ENCODE measurements at places on chromosomes 12 and 14.

- no peak for DNase-seq
These were observed 55.4 kb upstream of the MED13L start for GRCh38 chr12:116332705-116333380.

- no peak for DNase-seq
These were observed 2.4 kb upstream of the OR4K5 start for GRCh38 chr14:19917955-19918518.

DNA sequence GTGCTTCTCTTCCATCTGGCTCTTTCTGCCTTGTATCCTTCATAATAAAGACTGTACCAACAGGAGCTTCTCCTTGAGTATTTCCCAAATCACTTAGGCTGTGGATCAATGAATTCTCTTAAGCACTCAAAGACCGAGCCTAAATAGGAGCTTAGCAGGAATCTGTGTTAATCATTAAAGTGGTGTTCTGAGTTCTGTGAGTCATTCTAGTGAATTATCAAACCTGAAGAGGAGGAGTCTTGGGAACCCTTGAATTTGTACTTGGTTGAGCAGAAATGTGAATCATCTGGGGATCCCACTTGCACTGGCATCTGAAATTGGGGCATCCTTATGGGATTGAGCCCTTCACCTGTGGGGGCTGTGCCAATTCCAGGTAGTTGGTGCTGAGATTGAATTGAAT lies 946.2 kb downstream of the BCL11B start:
- DNase-seq: no peak

- no peak for DNase-seq
These were observed 68.9 kb upstream of the BBS10 start for GRCh38 chr12:76417116-76417515.

GRCh38 chr14:39175445-39176262 lies 600 bp downstream of the PNN start:
- DNase-seq: no peak

- no peak for DNase-seq
These were observed 21.2 kb downstream of the POLR3B start for GRCh38 chr12:106378788-106379187.

GRCh38 chr14:93011141-93011529 lies 88.2 kb downstream of the CHGA start:
- no peak for DNase-seq

DNA sequence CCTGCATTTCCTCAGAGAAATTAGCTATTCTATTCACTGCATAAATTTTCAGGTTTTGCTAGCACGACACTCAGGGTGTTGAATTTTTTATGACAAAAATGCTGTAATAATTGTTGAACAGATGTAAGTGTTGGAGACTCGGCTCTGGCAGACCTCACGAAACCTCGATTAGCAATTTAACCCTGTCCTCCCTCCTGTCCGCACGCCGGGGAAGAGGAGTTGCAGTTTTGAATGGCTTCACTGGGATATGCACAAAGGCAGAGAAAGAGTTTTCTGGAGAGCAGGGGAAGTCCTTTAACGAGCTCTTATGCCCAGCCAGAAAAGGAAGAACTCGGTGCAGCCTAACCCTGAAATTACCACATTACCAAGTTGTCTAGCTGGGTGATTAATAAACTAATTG lies 661.1 kb downstream of the VRK1 start:
- no peak for DNase-seq

- no peak for DNase-seq
These were observed 126.1 kb downstream of the KCNK10 start for GRCh38 chr14:88196925-88197324.

- no peak for DNase-seq
These were observed 109.6 kb downstream of the PLEKHA5 start for GRCh38 chr12:19239102-19239501.

DNA sequence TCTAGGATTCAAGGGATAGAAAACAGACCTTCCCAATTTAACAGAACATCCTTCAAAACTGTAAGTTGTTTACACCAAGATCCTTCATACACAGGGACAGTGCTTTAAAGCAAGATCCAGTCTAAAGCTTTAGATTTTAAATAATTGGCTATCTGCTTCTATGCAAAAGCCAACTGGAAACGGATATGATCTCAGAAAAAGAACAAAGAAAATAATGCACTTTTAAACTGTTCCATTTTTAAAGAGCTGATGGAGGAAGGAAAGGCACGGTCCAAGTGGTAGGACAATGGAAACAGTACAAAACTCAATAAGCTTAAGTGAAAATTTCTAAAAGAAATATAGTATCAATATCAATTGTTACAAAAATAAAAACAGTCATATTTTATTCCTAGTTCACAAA lies 27.7 kb downstream of the LRP6 start:
- DNase-seq: no peak

DNA sequence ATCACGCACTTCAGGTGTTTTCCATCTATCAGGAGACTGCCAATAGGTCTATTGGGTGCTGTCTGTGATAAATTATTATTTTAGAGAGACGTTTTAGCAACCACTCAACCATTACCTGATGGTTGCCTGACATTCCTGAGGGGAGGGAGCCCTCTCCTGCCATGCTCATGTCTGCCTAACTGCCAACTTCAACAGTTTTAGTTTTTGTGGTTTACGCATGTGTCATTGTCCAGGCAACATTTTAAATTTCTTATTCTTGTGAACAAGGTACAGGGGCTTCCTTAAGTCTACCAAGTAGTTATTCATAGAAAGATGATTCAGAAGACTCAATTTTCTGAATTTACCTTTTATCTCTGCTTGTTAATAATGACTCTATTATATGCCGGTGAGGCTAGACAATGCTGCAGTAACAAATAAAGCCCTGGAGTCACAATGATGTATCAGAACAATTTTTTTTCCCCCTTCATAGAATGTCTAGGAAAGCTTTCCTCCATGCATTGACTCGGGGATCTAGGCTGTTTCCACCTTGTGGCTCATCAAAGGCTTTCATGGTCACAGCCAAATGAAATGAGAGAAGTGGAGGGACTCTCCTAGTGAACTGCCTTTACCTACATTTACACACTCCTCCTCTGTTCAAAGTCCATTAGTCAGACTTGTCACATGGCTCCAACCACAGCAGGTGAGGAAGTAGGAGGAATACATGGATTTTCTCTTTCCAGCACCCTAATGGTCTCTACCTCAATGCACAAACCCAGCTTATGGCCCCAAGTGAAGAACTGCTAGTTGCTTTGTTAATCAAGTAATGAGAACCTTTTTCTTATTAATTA lies 225.8 kb downstream of the CRADD start:
- DNase-seq: no peak

GRCh38 chr12:96985515-96986362 lies 78.7 kb downstream of the NEDD1 start:
- DNase-seq: peak; percentile 44

GRCh38 chr14:74605531-74606223 lies 6.4 kb downstream of the LTBP2 start:
- DNase-seq: no peak

GRCh38 chr14:36078080-36078479 lies 98.4 kb downstream of the PTCSC3 start:
- DNase-seq: no peak

DNA sequence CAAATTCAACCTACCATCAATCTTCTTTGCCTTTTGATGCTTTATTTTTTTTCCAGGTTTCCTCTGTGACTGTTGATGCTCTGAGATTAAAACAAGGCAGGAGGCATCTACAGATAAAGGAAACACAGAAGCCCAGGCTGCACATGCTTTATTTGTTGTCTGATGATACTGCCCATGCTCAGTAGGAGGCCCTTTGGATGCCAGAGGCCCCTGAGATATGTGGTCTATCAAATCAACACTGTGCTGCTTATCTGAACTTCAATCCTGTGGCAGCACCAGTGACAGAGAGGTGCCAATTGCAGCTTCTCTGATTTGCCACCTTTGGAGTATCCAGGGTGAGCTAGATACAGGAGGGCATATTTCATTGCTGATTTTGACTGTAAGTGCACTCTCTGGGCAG lies 571.3 kb upstream of the TBX3 start:
- no peak for DNase-seq

DNA sequence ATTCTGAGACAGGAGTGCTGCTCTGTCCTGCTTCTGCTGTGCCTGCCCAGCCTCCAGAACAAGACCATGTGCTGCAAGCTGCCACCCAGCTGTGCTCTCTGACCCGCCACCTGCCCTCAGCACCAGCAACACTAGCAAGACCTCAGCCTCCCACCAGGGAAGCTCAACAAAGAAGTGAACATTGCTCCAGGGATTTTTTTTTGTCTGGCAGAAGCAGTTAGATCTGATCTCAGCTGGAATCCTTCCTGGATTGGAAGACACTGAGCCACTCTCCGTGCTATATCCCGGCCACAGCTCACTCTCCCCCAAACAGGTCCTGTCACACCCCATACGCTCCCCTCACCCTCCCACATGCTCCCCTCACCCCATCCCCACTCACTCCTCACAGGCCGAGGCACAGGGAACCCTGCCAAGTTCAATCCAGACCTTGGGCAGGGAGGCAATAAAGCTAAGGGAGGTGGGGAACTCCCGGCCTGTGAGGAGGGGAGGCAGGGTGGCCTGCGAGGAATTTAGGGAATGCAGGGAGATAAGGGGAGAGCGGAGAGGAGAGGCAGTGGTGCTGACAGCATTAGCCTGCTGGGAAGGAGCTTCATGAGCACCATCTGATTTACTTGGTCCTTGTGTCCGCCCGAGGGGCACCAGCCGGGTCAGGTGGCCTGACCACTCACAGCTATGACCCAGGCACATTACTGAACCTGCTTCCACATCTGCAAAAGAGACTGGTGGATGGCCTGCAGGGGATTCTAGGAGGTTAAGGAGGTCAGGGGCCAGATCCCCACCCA lies 29.7 kb downstream of the CCDC85C start:
- no peak for DNase-seq

GRCh38 chr14:67491741-67492507 lies 3.4 kb upstream of the TMEM229B start:
- DNase-seq: no peak

DNA sequence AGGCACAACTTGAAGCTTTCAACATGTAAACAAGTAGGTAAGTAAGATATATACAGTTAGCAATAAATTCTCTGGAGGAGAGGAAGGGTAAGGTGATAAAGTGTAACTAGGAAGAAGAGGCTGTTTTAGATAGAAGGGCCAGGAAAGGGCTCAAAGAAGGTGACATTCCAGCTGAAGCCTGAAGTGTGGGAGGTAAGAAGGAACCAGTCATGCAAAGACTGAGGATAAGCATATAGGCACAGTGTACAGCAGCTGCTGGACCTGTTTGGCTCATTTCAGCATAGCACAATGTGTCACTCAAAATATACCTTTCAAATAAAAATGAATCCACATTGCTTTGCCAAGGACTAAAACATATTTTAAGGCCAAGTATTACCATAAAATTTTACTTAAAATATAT lies 28.6 kb upstream of the ARL1 start:
- no peak for DNase-seq

DNA sequence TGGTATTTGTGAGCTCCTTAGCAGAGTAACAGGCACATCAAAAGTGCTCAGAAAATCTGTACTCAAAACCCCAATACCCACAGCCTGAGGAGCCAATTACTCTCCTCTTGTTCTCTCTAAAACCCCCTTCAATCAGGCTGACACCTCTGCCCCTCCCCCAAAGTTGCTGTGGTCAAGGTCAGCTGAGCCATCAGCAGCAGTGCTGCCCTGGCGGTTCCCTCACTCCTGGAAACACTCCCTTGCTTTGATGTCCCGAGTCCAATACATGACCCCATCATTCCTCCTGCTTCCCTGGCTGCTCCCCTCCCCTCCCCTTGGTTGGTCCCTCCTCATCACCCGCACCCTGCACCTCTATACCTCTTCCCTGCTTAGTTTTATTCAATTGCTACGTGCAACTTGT lies 57.2 kb upstream of the C14orf132 start:
- DNase-seq: peak; percentile 22

GRCh38 chr12:30358671-30359070 lies 337.0 kb downstream of the IPO8 start:
- no peak for DNase-seq

DNA sequence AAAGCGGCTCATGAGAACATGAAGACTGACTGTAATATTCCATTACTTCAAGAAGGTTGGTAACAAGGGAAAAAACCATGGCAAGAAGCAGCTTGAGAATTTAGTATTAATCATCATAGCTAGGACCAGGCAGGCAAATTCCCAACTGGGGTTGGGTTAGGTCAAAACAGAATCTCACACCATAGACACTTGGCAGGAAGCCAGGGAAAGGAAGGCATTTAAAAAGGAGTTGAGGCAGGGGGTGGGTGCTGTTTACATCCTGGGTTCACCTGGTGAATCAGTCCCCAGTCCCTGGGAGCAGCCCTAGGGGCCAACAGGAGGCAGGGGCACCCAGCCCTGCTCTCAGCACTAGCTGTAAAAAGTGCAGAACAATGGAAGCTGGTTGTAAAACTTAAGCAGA lies 108.6 kb downstream of the EGLN3 start:
- DNase-seq: no peak

DNA sequence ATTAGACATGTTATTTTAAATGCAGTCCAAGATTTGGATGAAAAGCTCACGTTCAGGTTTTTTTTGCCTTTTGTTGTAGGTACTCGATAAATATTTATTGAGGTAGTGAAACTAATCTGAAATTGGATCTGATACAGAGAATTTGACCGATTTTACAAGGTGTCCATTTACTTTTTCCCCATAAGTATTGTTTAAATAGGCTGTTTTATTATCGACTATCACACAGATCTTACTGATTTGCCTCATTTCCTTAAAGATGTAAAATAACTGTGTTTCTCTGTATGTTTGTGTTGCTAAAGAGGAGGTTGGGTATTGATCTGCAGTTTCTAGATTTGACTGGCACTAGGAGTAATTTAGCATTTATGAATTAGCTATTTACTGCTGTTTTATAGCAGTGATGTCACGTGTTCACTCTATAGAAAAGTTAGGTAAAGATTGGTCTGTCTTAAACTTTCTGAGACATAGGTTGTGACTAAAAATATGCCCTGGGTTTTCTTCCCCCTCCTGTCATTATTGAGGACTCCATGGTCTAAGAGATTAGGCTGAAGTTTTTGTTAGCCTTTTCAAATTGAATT lies 3.5 kb downstream of the RAP1B start:
- no peak for DNase-seq

DNA sequence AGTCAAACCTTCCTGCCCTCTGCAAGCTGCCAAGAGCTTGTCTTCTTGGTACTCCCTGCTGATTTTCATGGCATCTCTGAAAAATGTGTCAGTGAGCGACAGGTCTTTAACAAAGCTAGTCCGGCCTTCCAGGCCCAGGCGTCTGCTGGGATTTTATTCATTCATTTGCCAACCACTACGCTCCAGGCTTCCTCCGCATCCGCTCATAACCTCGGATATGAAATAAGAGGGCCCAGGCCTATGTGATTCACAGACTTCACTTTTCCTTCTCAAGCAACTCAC lies 13.8 kb downstream of the TSPAN9 start:
- DNase-seq: no peak
